ENCODE measurements at places on chromosomes 2 and 18.
A peak's percentile ranks its signal among the peaks of the same experiment; 100 is the strongest.

GRCh38 chr2:6337472-6337820 lies 528.3 kb downstream of the CMPK2 start:
- DNase-seq: no peak

- no peak for DNase-seq
These were observed 1023.2 kb upstream of the ZEB2 start for GRCh38 chr2:145543155-145543554.

DNA sequence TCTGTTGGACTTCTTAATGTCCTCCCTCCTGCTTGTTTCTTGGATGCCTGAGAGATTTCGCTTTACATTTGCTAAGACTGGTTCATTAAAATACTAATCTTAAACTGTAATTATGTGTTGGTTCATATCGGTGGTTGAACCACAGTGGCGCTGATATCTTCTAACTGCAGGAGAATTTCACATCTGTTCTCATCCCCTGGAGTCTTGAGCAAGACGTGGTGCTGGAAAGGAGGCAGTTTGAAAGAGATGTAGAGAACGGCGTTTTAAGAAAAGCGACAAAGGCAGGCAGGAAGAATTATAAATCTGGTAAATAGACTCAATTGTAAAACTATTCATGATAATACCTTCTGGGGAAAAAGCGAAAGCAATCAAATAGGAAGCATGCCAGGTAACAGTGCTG lies 79.5 kb downstream of the NXPH2 start:
- DNase-seq: no peak

DNA sequence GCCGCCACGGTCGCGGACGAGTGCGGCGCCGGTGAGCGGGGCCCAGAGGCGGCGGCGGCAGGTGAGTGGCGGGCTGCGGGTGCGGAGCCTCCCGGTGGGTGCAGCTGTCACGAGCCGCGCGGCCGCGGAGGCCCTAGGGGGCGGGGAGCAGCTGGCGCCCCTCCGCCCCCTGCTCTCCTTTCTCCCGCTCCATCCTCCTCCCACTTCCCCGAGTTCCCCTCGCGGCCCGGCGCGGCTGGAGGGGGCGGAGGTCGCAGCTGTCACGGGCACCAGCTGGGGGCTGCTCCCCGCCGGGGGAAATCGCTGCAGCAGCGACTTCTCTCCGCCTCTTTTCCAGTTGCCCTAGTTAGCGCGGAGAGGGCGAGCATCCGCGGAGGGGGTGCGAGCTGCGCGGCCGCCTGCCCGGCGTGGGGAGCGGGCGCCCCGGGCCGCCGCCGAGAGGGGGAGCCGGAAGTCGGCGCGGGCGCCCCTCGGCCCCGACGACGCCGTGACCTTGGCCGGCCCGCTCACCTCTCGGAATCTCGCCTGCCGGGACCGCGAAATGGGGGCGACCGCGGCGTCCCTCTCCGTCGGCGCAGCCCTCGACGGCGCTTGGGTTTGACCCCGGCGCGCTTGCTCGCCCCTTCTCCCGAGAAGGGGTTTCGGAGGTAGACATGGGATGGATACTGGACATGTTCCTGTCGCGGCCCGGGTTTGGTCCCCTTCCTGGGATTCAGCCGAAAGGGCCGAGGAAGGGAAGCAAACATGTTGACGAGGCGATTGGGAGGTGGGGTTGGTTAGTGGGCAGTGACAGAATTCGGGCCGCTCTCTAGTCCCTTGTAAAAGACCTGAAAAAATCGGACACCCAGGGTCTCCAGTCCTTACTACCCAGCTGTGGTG lies 727 bp downstream of the NCOA1 start:
- DNase-seq: peak; percentile 50

GRCh38 chr2:233402789-233403188 lies 48.5 kb downstream of the DGKD start:
- DNase-seq: no peak

DNA sequence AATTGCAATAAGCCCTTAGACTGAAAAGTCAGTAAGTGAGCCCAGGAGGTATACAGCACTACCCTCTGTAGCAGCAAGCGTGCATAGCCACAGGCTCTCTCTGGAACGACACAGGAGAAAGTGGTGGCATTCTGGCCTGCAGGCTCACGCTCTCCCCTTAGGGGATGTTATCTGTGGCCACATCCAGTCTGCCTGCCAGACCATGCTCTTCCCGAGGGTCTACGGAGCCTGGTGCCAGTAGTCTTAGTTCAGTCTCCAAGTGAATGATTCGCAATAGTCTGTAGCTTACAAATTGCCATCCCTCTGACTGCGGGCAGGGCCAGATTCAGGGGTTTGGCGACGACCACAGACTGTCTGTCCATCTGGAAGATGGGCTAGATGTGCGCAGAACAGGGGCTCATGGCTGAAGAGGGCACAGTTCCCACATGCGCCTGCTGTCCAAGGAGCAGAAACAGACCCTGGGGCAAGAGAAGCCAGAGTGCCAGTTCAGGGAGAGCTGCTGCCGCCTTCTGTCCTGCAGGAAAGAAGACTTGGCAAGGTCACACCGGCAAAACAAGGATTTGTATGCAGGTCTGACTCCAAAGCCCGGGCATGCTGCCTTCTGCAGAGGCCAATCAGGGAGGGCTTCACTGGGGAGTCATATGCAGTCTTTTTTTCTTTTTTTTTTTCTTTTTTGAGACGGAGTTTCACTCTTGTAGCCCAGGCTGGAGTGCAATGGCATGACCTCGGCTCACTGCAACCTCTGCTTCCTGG lies 3.5 kb upstream of the KLF11 start:
- DNase-seq: no peak

GRCh38 chr2:209424781-209425470 lies 1.1 kb downstream of the MAP2 start:
- DNase-seq: no peak

DNA sequence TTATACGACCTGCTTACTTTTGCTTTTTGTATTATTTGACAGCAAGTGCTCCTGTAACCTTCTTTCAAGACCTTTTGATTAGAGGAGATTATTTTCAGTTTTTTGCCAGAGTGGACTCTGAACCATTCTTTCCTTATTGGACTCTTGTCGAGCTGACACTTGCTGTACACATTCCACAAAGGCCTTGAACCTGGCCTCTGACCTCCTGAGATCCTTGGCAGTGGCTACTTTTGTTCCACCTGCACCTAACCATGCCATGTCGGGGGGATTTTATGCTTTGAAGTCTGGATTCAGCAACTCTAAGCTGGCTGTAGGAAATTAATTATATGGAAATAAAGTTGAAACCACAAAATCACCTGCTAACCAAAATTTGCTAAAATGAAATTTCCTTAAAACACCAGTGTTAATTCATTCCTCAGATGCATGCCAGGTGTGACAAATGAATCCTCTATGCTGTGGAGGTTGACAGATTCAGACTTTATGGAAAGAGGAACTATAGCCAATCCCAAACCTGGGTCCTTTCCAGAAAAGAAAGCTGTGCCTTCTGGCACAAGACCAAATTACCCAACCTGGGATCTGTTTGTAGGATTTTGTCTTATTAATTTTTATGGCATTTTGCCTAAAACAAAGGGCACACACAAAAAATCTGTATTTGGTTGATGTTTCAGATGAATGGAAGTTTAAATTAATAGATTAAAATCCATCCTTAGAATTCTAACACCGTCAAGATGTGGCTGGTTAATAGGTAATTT lies 110.4 kb downstream of the CDC42EP3 start:
- no peak for DNase-seq

DNA sequence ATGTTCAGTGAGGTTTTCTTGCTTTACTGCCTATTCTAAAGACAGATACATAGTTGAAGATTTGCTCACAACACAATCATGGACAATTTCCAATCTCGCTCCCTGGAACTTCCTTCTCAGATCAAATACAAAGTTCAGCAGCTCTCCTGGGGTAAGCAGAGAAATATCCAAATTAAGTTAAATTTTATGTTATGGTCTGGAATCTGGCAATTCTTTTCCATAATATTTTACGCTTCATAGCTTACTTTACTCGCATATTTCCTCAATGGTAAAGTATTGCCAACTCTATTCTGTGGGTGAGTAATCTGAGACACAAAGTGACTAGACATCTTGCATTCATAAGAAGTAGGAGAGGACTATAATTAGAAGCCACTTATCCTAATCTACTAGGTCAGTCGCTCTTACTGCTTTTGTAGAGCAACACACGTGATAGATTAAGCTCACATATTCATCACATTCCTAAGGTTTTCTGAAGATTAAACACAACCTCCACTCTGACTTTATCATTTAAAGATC lies 529.4 kb downstream of the CCDC85A start:
- DNase-seq: no peak

DNA sequence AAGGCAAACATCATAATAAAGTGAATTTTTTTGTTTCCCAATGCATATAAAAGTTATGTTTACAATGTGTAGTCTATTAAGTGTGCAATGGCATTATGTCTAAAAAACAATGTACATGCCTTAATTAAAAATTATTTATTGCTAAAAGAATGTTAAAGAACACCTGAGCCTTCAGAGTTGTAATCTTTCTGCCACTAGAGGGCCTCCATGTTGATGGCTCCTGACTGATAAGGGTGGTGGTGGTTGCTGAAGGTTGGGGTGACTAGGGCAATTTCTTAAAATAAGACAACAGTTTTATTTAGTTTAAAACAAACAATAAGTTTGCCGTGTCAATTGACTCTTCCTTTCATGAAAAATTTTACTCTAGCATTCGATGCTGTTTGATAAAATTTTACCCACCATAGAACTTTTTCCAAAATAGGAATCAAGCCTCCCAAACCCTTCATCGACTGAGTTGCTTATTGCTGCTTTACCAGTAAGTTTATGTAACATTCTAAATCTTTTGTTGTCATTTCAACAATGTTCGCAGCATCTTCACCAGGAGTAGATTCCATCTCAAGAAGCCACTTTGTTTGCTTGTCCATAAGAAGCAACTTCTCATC lies 32.3 kb downstream of the MAP3K2 start:
- peak; percentile 31 for DNase-seq

- no peak for DNase-seq
These were observed 69.9 kb upstream of the KLF7 start for GRCh38 chr2:207235621-207236020.

GRCh38 chr2:196489371-196489770 lies 150.1 kb upstream of the CCDC150 start:
- no peak for DNase-seq

GRCh38 chr18:8762968-8763367 lies 57.6 kb downstream of the MTCL1 start:
- no peak for DNase-seq

DNA sequence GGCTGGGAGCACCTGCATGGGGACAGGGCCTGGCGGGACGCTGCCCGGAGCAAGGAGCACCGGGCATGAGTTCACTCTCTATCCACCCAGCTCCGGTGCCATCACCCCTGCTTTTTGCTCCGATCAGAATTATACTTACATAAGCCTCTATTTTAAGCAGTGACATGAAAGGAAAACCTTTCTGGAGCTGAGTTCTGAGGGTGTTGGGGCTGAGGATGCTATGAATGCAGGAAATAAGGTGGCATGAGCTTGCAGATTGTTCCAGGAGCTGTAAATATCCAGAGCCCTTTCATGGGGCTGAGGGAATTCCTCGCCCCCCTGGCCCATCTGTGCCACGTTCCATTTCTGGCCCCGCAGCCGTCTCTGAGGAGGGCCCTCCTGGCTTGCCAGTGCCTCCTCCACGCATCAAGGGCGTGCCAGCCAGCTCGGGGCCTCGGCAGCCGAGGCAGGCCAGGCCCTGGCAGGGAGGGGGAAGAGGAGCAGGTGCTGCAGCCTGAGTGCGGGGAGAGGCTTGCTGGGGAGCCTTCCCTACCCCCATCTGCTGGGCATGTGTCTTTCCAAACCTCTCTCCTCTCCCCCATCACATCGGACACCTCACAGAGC lies 91.7 kb upstream of the MCFD2 start:
- no peak for DNase-seq

- DNase-seq: no peak
These were observed 29.8 kb downstream of the TSHZ1 start for GRCh38 chr18:75240433-75240832.

DNA sequence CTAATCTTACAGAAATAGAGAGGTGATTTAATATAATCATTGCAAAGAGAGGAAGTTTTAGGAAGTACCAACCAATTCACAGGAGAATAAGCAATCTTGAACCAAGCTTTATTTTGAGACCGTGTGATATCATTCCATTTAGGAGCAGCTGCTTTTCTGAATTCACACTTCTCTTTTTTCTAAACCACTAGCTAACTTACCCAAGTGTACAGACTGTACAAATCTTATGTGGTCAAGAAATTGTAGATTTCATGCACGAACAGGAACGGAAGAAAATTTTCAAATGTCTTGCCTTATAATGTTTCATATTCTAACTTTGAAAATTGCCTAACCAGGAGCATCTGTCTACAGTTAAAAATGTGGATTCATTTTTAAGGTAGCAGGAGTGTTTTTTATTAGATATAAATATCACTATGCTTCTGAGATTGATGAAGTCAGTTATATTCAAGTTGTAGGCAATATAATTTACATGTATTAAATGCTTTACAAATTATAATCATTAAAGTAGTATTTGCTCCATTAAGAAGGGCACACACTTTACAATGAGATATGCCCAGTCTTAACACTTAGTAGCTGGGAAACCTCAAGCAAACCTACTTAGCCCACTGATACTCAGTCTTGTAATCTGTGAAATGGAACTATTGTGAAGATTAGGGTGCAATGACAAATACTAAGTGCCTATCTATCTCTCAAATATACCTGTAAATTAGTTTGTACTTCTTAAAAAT lies 302.2 kb upstream of the STON1 start:
- no peak for DNase-seq

DNA sequence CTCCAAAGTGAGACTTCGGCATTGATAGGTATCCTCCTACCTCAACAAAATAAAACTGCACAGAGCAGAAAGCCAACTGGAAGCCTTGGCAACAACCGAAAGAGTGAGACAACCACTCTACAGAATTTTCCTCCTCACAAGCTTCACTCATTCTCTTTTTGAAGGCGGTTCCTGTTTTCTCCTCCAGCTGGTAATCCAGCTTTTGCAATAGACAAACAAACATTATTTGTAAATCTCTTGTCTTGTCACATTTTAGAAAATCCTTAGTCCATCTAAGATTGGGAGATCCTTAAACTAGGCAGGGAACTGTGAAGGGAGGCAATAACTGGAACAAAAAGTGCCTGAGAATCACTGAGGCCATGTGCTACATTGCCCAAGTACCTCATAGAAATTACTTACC lies 332.4 kb downstream of the BCL11A start:
- no peak for DNase-seq

DNA sequence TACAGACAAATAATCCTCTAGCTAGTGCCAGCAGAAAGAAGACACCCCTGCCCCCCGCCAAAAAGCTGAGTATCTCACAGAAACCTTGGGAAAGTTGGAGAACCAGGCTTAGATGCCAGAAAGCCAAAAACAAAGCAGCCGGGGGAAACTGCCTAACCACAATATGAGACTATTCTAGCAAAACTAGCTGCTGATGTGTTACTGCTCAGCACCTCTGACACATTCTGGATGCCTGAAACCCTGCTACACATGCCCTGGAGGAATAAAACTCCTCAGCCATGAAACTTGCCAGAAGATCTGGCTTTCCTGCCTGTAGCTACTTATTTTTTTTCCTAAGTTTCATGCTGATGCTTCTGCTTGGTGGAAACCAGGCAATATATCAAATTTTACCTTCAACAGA lies 122.7 kb upstream of the GCFC2 start:
- no peak for DNase-seq

- DNase-seq: no peak
These were observed 65.1 kb downstream of the USP40 start for GRCh38 chr2:233501198-233502076.
